ENCODE measurements at places on chromosomes 12 and 14.

DNA sequence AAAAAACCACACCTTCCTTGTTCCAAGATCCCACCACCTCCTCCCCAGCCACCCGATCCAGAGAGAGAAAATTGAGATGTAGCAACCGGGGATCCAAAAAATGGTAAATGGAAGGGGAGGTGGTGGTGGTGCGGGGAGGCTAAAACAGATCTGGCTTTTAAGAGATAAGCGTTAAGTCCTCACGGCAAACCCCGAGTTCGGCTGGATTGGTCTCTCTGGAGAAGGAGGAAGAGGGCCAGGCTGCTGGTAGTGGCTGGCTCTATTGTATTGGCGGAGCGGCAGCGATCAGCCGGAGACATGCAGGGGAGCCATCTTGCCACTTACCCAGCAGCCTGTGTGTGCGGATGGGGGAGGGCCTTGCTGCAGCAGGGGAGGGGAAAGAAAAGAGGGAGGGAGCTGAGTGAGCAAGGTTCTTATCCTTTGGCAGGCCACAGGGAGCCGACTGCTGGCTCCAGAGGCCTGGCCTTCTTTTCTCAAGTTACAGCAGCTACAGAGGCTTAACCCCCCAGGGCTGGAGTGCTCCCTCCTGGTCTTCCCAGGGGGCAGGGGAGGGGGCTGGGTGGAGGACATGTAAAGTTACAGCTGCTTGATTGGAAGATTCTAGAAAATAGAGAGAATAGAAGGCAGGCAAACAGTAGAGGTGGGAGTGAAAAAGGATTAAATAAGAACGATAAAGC lies 14.1 kb upstream of the CDH24 start:
- DNase-seq = no peak

GRCh38 chr14:102805371-102805891 lies 28.2 kb downstream of the TRAF3 start:
- DNase-seq = no peak

DNA sequence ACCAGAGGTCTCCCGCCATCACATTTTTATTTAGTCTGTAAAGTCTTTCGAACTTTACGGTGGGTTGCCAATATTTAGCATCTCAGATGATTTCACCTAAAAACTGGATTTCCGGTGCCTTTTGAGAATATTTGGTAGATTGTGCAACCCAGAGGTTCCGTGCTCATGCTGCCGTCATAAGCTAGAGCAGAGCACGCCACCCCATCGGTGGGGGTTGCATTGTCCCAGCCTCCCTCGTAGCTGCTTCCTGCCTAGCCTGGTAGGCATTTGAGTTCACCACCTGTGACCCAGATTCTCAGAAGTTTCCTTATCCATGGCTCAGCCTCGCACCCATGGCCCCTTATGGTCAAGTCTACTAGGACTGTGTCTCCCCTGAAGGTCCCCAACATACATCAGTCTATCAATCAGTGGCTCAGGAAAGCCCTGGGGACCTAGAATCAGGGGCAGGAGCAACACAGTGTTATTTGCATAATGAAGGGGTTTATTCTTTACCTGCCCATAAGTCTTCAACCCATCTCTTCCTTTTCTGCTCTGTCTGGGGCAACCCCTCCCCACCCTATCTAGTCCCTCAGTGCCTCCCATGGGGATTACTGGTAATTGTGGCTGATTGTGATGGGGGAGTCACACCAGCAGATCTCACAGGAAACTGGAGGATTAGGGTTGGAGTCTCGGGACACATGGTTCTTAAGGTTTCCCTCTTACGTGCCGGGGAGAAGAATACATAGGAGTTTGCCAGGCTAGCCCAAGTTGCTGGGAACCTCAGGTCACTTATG lies 152.3 kb downstream of the PHETA1 start:
- DNase-seq = no peak

- no peak for DNase-seq
These were observed 99.5 kb downstream of the PDZRN4 start for GRCh38 chr12:41287500-41288141.
